ENCODE measurements at places on chromosomes 5 and 9.

- DNase-seq: no peak
These were observed 360.3 kb upstream of the CDH18 start for GRCh38 chr5:20348321-20348720.

GRCh38 chr9:128723352-128723865 lies 518 bp downstream of the ZDHHC12 start:
- no peak for DNase-seq

GRCh38 chr5:154784856-154785255 lies 29.7 kb downstream of the LARP1 start:
- DNase-seq: no peak

GRCh38 chr9:135551456-135551855 lies 5.5 kb downstream of the OBP2A start:
- DNase-seq: no peak

DNA sequence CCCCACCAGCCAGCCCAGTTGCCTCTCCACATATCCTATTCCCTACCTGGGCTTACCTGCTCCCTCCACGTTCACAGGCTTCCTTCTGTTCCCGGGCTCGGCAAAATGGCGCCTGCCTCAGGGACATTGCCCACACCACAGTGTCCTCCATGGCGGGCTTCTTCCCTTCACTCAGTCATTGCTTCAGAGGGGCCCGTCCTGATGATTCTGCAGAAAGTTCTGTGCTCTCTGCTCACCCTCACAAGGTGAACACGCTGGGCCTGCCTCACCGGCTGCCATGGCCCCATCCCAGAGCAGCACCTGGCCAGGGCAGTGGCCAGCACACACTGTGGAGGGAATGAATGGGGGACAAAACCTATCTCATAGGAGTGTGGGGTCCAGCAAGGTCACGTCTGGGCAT lies 313.0 kb downstream of the GADD45G start:
- DNase-seq: no peak

Measured in stimulated activated CD4-positive, alpha-beta T cell treated with anti-CD3 and anti-CD28 coated beads, Interleukin-15, amount 100 ng/mL, for 48 hours (primary cell).